ENCODE measurements at places on chromosomes 3 and 15.

- DNase-seq = no peak
These were observed 30.1 kb upstream of the CERS3 start for GRCh38 chr15:100558771-100559254.

GRCh38 chr3:61944726-61945125 is 383.4 kb downstream of the PTPRG start:
- no peak for DNase-seq

GRCh38 chr3:18919158-18919557 is 229.2 kb upstream of the KCNH8 start:
- no peak for DNase-seq

DNA sequence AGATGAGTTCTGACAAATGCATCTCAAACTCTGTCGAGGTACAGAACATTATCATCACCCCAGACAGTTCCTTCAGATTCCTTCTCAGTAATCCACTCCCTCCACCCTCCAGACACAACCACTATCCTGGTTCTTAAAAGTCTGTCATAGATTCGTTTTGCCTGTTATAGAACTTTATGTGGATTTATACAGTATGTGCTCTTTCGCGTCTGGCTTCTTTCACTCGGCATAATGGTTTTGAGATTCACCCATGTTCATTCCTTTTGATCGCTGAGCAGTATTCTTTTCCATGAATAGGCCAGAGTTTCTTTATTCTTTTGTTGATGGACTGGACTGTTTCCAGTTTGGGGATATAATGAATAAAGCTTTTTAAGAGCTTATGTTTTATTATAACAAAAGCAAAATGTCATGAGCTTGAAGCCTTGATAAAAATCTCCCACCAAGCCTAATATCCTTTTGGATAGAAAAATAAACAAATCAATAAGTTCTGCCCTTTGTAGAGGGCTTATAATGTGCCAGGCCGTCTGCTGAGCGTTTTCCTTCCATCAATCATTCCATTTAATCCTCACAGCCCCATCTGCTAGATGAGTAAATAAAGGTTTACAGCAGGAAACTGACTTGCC is 21.3 kb upstream of the RFTN1 start:
- no peak for DNase-seq

GRCh38 chr3:44805960-44806359 is 44.4 kb downstream of the KIF15 start:
- no peak for DNase-seq

GRCh38 chr3:52704611-52705437 is 767 bp downstream of the GLT8D1 start:
- DNase-seq = no peak

GRCh38 chr3:61966200-61966599 is 404.8 kb downstream of the PTPRG start:
- no peak for DNase-seq

DNA sequence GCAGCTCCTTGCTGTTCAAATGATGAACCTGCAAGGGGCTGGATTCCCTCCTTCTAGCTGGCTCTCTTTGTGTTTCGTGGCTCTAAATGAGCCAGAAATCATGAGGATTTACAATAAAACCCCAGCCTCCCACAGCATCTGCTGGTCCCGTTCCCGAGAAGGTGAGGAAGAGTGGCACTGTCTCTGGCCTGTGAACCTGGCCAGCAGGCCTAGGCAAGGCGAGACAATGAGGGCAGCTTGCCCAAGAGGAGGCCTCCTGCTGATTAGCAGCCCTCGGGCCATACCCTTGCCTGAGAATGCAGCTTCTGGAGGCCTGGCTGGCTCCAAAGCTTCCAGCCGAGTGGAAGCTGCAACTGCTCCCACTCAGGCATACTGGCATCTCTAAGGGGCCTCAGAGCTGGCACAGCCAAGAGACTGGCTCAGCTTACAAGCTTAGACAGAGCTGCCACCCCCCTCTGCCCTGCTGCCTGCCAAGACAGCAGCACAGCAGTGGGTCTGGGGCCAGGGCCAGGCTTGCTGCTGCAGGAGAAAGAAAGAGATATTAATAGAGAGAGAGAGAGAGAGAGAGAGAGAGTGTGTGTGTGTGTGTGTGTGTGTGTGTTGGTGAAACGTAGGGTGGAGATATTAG is 76.5 kb downstream of the HMG20A start:
- DNase-seq = no peak

DNA sequence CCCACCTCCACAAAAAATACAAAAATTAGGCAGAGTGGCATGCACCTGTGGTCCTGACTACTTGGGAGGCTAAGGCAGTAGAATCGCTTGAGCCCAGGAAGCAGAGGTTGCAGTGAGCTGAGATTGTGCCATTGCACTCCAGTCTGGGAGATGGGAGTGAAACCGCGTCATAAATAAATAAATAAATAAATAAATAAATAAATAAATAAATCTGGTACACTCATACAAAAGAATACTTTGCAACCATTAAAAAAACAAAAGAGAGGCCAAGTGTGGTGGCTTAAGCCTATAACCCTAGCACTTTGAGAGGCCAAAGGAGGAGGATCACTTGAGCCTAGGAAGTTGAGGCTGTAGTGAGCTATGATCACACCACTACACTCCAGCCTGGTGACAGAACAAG is 28.0 kb downstream of the MESP1 start:
- DNase-seq = no peak

DNA sequence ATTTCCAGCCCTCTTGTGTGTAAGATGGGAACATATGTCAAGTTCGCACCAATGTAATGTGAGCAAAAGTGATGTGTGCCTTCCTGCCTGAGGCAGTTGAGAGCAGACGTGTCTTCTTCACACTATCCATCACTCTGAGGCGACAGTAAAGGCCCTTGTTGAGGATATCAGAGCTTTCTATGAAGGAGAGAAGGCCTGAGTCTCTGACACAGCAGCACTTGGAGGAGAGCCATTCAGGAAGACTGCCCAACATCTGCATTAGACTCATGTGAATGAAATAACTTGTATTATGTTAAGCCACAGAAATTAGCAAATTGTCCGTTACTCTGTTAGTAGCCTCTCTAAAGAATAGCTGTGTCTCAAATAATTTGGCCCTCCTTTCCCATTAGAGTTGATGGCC is 108.8 kb upstream of the CCDC54 start:
- no peak for DNase-seq

DNA sequence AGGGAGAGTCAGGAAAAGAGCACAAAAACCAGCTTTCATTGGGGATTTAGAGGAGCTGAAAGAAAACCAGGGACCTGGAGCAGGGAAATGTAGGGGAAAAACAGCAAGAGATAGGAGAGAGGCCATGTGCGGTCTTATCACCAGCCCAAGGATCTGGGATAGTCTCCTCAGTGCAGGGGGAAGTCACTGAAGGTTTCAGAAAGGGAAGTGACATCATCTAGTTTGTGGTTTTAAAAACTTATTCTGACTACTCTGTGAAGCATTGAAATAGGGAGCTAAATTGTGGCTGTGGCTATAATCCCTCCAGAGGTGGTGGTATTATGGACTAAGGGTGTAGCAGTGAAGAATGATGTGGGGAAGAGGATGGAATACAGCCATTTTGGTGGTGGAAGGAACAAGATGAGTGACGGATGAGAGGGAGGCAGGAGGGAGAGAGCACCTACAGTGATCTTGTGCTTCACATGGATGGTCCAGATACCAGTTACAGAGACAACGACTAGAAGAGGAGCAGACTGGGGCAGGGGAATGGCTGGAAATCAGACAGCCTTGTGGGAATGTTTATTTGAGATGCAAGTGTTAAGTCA is 72.7 kb downstream of the HMG20A start:
- DNase-seq = no peak

- no peak for DNase-seq
These were observed 68.4 kb downstream of the KCNAB1 start for GRCh38 chr3:156188757-156189156.

DNA sequence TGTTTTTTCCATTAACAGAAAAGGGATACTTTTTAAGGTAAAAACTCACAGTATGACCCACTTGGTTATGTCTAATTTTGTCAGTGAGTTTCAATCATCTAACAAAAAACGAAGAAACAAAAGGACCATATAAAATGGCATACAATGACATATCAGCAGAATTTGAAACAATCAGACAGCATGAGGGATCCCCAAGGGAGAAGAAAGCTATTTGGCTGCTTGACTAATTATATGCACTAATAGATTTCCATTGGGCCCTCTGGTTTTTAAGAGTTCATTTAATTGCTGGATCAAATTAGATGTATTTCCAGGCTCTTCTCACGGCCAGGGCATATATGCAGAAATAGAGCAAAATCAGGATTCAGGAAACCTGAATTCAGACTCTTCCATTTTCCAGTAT is 376.4 kb upstream of the GBE1 start:
- DNase-seq = no peak

GRCh38 chr3:168157099-168157700 is 61.5 kb upstream of the GOLIM4 start:
- DNase-seq = no peak

DNA sequence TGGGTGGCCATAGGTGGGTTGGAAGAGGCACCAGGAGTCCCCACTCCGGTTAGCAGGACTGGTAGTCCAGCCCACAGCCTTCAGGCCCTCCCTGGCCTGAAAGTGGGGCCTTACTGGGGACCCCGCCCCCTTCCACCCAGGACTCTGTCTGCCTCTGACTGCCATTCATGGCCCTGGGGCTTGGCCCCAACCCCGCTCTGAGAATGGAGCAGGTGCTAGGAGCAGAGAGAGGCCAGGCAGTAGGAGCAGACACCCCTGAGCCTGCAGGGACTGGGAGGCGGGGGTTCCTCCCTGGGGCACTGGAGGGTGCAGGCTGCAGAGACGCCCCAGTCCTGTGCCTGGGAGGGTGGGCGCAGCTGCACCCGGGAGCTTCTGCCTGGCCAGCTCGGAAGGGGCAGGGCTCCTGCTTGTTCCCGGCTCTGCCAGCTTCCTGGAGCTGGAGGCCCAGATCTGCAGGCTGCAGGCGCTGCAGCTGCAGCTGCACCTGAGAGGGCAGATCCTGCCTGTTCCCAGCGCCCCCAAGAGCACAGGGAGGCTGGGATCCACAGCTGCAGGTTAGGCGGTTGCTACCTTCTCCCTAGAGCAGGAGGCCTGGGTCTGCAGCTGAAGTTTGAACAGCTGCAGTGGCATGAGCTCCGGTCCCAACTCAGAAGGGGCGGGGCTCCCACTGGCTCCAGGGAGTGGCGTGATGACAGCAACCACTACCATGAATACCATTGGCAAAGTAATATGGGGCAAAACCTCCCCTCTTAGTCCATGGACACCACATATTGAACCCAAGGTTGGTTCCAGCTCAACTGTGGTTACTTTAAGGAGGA is 194.7 kb downstream of the SQOR start:
- DNase-seq = no peak

DNA sequence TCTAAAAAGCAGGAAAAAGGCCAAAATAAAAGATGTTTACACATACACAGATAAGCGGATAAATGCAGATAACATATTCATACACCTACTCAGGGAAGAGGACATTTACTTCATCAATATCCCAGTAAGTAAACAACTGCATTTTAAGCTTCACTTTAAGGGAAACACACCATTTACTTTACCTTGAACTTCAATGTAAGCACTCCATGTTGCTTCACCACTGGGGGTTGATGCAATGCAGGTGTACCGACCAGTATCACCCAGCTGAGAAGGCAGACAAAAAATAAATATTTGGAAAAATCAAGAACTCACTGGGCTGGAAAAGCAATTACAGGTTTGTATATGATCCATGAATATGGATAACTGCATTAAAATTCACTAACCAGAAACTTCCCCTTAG is 1099.5 kb downstream of the ROBO1 start:
- no peak for DNase-seq

DNA sequence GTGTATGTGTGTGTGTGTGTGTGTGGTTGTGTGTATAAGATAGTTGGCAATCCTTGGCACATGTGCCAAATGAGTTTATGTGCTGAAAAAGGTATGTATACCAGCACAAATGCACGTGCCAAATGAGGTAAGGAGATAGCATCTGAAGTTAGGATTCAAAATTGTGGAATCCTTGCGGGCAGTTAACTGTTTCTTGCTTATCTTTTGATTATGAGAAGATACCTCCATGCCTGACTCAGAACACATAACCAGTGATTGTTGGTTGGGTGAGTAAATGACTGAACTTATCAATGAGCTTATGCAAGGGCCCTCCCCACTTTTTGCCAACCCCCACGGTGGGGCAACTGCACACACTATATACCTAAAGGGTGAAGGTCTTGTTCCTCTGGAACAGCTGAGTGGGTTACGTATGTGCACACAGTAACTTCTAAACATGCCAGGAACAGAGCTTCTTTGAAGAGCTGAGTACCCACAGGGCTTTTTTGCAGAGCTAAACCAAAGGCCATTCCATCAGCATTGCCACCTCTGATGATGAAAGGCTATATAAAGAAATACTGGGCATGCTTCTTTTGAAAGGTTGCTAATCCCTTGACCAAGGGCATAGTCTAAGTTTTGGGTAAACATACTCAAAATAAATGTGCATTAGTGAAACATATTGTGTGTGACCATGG is 60.1 kb downstream of the MEIS2 start:
- no peak for DNase-seq
